ENCODE measurements at places on chromosomes 5 and 9.

- no peak for DNase-seq
These were observed 321.7 kb downstream of the MLLT3 start for GRCh38 chr9:20300430-20301115.

GRCh38 chr5:41815663-41816229, 54.5 kb downstream of the OXCT1 start:
- no peak for DNase-seq

- DNase-seq: no peak
These were observed 31.6 kb downstream of the PRLR start for GRCh38 chr5:35198686-35199085.

GRCh38 chr9:18126831-18127498, 347.0 kb upstream of the ADAMTSL1 start:
- no peak for DNase-seq

- DNase-seq: no peak
These were observed 1786.4 kb upstream of the WWC1 start for GRCh38 chr5:166505067-166505466.

DNA sequence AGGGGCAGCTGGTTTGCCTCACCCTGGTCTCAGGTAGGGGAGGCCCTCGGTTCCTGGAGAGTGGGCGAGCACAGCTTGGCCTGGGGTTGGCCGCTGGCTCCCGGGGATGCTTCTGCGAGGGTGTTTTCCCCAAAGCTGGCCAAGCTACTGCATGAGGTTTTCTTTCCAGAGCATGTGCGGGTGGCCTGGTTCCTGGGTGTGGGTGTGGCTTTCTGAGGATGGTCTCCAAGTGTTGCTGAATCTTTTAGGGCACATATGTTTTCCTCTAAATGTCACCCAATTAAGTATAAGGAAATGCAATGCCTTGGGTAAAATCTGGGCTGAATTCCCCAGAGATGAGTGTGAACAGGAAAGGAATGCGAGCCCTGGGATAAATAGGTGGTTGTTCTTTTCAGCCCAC, 115.8 kb upstream of the ICE1 start:
- no peak for DNase-seq

Measured in stimulated activated CD4-positive, alpha-beta T cell treated with anti-CD3 and anti-CD28 coated beads, Interleukin-4, amount 100 ng/mL, for 1 hour (primary cell).